ENCODE measurements at places on chromosomes 4 and X. TPM values are rescaled to one million over a fixed set of nuclear protein-coding genes. Genes with fewer than 3 reads are reported as not detected.

- no peaks in the 10 kb centered on the region for H3K4me1 ChIP-seq
- no peak for DNase-seq
- no peak overlapping the region for H3K4me3 ChIP-seq
- H3K36me3 ChIP-seq: peaks cover 22% of the 10 kb centered on the region
Observed at GRCh38 chrX:99795495-99795894, 614.6 kb downstream of the PCDH19 start.

Gene CT55
- not detected for total RNA-seq

Gene GAB1
- 18.7 TPM for total RNA-seq

DNA sequence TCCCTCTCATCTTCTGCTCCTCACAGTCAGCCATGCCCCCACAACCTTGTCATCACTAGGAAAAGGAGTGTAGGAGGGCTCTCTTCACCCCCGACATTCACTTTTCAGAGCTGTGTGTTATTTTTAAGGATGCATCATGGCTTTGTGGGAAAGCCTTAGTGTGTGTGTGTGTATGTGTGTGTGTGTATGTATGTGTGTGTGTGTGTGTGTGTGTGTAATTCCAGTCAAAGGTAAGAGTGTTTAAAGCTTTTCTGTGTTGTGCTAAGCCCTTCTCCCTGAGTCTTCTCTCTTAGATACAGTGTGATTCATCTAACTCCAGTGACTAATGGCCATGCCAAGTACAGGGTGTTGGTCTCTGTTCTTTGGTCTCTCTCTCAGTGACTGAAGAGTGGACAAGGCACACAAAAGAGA lies 76.6 kb downstream of the CHIC2 start:
- no peaks in the 10 kb centered on the region for H3K36me3 ChIP-seq
- H3K4me1 ChIP-seq: peaks cover 11% of the 10 kb centered on the region
- DNase-seq: no peak
- H3K27me3 ChIP-seq: no peaks in the 10 kb centered on the region
- no peak overlapping the region for H3K27ac ChIP-seq

Gene SSX1
- not detected for total RNA-seq

- H3K4me1 ChIP-seq: no peaks in the 10 kb centered on the region
- DNase-seq: no peak
- H3K4me3 ChIP-seq: no peak overlapping the region
- H3K27me3 ChIP-seq: peaks cover 2% of the 10 kb centered on the region
- no peak overlapping the region for H3K27ac ChIP-seq
Observed at GRCh38 chrX:38649221-38649620, 87.9 kb downstream of the TSPAN7 start.

Gene AKAP14
- 1.6 TPM for total RNA-seq

- peak; percentile 37 for DNase-seq
- H3K27me3 ChIP-seq: no peaks in the 10 kb centered on the region
- H3K4me3 ChIP-seq: no peak overlapping the region
- H3K4me1 ChIP-seq: peaks cover 10% of the 10 kb centered on the region
- peak overlapping the region; percentile 95 for H3K27ac ChIP-seq
- H3K36me3 ChIP-seq: no peaks in the 10 kb centered on the region
Observed at GRCh38 chrX:1521459-1521956, 15.5 kb downstream of the P2RY8 start.

GRCh38 chrX:123361371-123361770 lies 177.3 kb downstream of the GRIA3 start:
- H3K4me1 ChIP-seq: peaks cover 19% of the 10 kb centered on the region
- no peaks in the 10 kb centered on the region for H3K36me3 ChIP-seq
- no peak overlapping the region for H3K4me3 ChIP-seq
